ENCODE measurements at places on chromosomes 3 and 15.

DNA sequence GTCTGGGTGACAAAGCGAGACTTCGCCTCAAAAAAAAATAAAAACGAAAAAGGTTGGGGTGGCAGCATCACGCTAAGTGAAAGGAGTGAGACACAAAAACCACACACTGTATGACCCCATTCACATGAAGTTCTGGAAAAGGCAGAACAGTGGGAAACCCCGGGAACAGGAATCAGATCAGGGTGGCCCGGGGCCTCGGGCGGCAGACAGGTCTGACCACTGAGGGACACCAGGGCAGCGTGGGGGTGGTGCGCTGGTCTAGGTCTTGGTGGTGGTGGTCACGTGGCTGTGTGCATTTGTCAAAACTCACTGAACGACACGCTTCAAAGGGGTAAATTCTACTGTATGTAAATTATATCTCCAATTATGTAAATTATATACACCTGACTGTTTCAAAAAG lies 79.7 kb upstream of the PRR20G start:
- no peak for DNase-seq

DNA sequence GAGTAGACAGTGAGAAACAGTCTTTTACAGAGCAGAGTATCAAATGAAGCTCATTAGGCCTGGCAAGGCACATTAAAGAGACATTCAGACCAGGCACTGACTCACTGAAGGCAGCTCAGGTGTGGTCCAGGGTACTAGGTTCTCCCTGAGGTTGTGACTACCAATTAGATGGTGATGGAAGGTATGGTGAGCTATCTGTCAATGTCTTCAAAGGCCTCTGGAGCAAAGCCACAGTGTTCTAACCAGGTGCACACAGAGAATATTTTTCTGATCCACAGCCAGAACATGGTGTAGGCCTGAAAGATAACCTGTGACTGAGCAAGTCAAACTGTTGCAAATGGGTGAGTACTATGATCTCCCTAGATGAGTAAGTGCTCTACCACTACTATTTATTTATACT lies 51.5 kb downstream of the EOMES start:
- DNase-seq = no peak

DNA sequence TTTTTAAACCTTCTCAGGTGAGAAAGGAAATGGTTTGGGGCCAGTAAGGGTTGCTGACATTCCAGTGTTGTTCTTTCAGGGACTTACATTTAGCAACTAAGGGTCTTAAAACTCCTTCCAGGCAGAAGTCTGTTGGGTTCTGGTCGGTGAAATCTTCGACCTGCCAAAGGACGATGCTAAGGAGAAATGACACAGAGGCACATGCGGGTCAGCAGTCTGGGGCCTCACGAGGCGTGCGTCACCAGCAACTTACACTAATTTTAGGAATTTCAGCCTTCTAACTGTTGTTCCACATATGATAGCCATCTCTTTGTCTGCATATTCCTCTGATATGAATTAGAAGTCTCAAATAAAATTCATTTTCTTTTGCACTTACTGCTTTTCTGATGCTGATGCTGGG lies 64.1 kb upstream of the TMEM108 start:
- no peak for DNase-seq

- DNase-seq = no peak
These were observed 54.0 kb downstream of the RUBCN start for GRCh38 chr3:197682713-197683112.

- no peak for DNase-seq
These were observed 1.1 kb downstream of the SLC6A1 start for GRCh38 chr3:10993729-10994065.

- no peak for DNase-seq
These were observed 703.8 kb upstream of the NR2F2 start for GRCh38 chr15:95626501-95627361.

- no peak for DNase-seq
These were observed 103.1 kb downstream of the LINGO1 start for GRCh38 chr15:77529394-77530159.

DNA sequence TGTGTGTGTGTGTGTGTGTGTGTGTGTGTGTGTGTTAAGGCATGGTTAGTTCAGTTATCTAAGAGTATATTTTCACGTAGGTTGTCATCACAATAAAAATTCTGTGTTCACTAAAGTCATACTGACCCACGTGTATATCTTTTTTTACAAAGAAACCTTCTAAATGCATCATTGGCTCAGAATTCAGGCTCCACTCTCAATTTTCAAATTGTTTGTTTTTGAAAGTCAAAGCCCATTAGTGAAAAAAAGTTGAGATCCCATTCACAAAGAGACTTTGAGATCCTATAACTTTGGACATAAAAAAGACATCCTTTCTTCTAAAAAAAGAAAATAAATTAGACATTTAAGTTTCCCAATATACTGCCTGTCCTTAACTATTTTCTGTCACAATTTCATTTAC lies 59.3 kb downstream of the GBE1 start:
- no peak for DNase-seq

DNA sequence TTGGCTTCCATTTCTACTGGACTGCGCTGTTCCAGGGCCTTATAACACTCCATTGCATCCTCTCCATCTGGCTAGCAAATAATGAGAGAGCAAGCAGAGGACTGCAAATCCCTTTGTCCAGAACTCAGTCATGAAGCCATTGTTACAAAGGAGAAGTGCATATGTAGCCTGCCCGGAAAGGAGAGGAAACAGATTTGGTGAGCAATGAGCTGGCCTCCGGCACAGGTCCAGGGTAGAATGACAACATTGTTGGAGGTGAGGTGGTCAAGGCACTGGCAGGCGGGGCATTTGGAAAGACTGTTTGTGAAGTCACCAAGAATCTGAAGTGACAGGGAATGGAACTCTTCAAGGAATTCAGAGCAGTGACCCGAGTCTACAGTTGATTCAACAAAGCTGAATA lies 25.0 kb upstream of the ATP1B3 start:
- no peak for DNase-seq

- no peak for DNase-seq
These were observed 70.7 kb downstream of the CACNA2D3 start for GRCh38 chr3:54193093-54193492.

DNA sequence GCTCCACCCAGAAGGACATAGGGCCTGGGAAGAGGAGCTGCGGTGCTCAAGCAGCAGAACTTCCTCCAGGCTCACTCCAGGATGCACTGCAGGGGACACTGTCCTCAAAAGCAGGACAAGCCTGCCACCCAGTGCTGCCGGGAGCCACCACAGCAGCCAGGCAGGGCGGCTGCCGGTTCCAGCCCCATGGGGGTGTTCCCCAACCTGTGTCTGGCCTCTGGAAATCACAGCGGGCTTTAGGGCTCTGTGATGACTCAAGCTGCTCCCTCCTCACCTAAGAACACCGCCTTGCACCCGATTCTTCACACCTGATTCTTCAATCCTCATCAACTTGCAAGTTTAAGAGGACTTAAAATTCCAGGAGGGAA lies 71.9 kb upstream of the SLC6A11 start:
- peak; percentile 39 for DNase-seq

- no peak for DNase-seq
These were observed 82.1 kb upstream of the ONECUT1 start for GRCh38 chr15:52872036-52872818.

GRCh38 chr3:133857767-133858166 lies 37.9 kb downstream of the RAB6B start:
- DNase-seq = no peak

GRCh38 chr3:35601959-35602358 lies 37.4 kb upstream of the ARPP21 start:
- DNase-seq = no peak

DNA sequence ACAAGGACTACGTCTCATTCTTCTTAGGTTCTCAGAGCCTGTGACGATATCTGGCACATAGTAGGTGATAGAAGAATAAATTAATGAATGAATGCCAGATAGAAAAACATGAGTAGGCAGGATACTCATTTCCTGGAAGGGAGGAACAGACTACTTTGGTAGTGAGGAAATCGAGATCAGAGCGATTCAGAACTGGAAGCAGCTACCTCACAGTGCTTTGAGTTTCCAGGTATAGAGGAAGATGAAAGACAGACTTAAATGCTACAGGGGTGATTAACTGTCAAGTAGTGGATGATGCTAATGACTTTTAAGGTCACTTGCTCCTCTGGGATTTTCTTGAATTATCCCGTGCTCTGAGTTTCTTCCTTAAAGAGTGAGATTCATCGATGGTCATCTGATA lies 951.5 kb upstream of the CFAP20DC start:
- no peak for DNase-seq

GRCh38 chr3:15300323-15301078 lies 31.9 kb downstream of the SH3BP5 start:
- peak; percentile 34 for DNase-seq

GRCh38 chr3:143849854-143850549 lies 1.7 kb upstream of the SLC9A9 start:
- DNase-seq = no peak

- DNase-seq = no peak
These were observed 55.4 kb downstream of the PDZRN3 start for GRCh38 chr3:73569246-73569760.

DNA sequence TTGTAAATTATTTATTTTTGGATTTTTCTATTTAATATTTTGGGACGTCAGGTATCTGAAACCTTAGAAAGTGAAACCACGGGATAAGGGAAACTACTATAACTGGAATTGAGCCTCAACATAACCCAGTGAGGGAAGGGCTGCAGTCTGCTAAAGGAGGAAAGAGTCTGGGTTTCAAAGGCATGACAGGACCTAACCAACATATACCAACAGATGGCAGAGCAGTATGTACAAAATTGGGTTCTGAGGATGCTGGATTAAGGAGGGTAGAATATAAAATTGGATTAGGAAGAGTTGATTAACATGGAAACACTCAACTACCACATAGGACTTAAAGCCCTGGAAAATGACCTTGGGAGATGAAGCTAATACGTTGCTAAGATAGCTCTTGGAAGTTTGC lies 603.5 kb downstream of the MECOM start:
- DNase-seq = no peak

- peak; percentile 27 for DNase-seq
These were observed 407.8 kb downstream of the TUSC7 start for GRCh38 chr3:117117188-117117936.

DNA sequence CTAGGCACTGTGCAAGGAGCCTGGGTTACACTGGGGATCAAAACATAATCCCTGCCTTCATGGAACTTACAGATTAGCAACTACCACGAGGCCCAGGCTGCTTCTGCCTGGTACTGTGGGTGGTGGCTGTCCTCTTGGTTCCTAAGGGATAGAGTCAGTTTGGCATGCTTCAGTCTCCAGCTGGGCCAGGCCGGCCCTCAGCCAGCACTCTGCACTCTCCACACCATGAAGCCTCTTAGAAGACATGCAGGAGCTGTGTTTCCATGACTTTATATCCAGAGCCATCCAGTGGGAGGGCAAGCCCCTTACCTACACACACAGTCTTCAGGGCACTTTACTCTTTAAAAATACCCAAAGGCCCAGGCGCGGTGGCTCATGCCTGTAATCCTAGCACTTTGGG lies 54.4 kb downstream of the ATP1B3 start:
- no peak for DNase-seq

DNA sequence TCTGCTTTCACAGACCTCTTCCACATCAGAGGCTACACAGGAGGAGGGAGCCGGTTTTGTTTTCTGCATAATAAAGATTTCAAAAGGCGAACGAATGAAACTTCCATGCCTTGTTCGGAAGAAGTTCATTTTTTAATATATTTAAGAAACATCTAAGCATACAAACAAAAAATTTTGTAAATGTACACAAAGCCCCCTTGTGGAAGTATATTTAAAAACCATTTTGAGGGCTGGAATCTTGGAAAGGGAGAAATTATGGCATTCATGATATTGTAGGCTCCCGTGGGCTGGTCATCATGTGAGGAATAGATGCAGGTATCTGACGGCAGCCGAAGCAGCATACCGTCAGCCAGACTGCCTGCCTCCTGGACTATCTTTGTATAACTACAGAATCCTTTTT lies 90.4 kb downstream of the MECOM start:
- peak; percentile 4 for DNase-seq

- DNase-seq = no peak
These were observed 134.3 kb downstream of the VGLL4 start for GRCh38 chr3:11509173-11510000.

GRCh38 chr3:141059816-141060215 lies 8.7 kb downstream of the SPSB4 start:
- no peak for DNase-seq

DNA sequence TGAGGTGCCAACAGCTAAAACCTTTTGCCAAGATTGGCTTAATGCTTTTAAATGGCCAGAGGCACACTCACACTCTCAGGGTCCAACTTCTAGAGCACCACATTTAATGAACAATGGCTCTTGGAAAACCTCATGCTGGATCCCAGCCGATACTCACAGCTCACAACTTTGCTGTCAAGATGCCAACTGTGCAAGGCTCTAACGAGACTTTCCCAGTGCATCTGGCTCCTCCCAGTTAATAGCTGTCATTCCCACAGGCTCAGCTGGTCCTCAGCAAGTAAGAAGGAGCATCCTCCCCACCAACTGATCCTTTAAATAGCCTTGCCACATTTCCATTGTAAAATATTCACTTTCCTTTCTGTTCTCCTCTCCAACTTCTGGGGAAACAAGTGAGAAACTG lies 20.3 kb upstream of the FRMD4B start:
- DNase-seq = no peak

GRCh38 chr3:154285221-154285620 lies 39.1 kb downstream of the DHX36 start:
- no peak for DNase-seq

- no peak for DNase-seq
These were observed 739.9 kb upstream of the NR2F2 start for GRCh38 chr15:95590533-95591044.

DNA sequence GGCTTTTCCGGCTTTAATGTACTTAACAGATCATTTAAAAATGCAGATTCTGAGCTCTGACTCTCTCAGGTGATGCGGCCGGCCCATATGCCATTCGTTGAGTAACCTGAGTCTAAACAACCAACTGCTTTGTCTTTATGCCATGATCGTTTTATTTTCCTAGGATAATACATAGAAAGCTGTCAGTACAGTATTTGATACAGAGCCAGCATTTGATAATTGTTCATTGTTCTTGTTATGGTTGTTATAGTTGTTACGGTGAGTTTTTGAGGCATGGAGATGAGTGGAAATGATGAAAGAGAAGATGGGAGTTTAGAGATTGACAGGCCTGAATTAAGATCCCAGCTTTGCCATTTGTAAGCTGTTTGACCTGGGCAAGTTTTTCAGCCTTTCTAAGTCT lies 40.0 kb downstream of the TMEM45A start:
- DNase-seq = no peak

- DNase-seq = no peak
These were observed 7.7 kb downstream of the CCDC54 start for GRCh38 chr3:107384907-107385306.

DNA sequence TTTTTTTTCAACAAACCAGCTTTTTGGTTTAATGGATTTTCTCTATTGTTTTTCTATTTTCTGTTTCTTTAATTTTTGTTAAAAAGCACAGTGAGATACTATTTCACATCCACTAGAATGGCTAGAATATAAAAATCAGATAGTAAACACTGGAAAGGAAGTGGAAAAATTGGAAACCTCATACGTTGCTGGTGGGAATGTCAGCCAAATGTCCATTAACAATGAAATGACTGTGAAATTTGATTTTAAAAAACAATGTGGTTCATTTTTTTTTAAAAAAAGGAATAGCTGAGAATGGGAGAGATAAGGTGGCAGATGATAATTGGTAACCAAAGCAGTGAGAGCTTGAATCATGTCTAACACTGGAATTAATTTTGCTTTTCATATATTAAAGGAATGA lies 19.9 kb downstream of the NR2C2 start:
- DNase-seq = no peak

GRCh38 chr15:25597571-25597970 lies 158.7 kb upstream of the UBE3A start:
- no peak for DNase-seq

Data from DMS53 (cell line).